ENCODE measurements at places on chromosomes 4 and X. TPM values are rescaled to one million over a fixed set of nuclear protein-coding genes. Genes with fewer than 3 reads are reported as not detected.

LNX1 gene
- total RNA-seq = 32.1 TPM

- no peak for DNase-seq
Measured at GRCh38 chr4:6031846-6032245, 13.6 kb upstream of the C4orf50 start.

DNA sequence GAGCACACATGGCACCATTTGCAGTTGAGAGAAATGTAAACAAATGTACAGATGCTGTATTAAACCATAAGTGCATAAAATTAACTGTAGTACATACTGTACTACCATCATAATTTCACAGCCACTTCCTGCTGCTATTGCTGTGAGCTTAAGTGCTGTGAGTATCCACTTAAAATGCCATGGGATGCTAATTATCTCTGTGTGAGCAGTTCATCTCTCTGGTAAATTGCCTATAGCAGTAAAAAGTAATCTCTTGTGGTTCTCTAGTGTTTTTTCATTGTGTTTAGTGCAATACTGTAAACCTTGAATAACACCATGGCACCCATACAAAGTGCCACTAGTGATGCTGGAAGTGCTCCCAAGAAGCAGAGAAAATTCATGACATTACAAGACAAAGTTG is 9.9 kb upstream of the SCOC start:
- no peak for DNase-seq

DNA sequence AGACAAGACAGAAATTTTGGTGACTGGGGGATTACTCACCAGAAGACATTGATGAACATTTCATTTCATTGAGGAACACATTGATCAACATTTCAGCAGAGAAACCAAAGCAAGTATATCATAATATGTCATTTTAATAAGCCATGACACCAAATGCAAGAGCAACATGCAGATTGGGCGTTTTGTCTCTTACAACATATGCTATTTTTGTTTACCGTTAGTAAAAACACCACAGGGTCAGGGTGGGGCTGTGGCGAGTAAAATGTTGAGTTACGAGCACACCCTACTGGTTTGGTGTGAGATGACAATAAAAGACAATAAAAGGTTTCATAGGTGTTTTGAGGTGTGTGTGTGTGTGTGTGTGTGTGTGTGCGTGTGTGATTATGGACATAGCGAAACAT is 294.5 kb downstream of the PDGFC start:
- no peak for DNase-seq

- no peak for DNase-seq
Measured at GRCh38 chr4:114694770-114695169, 96.2 kb downstream of the UGT8 start.

- DNase-seq = no peak
Measured at GRCh38 chrX:57583477-57583876, 8.3 kb upstream of the ZXDB start.

- DNase-seq = no peak
Measured at GRCh38 chrX:72107841-72108595, 23.7 kb downstream of the RTL5 start.

DNA sequence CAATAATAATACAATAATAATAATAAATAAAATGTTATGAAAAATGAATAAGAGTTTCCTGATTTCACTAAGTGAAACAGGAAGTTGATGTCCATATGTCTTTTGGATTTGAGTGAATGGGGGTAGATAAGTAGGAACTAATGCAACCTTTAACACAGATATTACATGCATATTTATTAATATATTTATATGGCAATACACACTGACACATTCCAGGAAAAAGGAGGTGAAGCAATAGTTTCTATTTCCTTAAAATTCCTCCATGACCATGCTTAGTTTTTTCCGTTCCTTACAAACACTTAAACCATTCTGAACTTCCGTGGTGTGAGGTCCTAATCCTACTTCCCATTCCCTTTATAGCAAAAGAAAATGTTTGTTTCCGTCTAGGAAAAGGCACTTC is 48.3 kb downstream of the ATXN3L start:
- no peak for DNase-seq

- no peak for DNase-seq
Measured at GRCh38 chr4:949656-950055, 17.4 kb downstream of the TMEM175 start.

GRCh38 chrX:131066237-131066636 is 8.1 kb downstream of the ARHGAP36 start:
- no peak for DNase-seq

All from mucosa of gallbladder (tissue), 1 donor.